Natural killer cell (primary cell): ENCODE measurements at places on chromosomes 6 and 20.
A peak's percentile ranks its signal among the peaks of the same experiment; 100 is the strongest.

DNA sequence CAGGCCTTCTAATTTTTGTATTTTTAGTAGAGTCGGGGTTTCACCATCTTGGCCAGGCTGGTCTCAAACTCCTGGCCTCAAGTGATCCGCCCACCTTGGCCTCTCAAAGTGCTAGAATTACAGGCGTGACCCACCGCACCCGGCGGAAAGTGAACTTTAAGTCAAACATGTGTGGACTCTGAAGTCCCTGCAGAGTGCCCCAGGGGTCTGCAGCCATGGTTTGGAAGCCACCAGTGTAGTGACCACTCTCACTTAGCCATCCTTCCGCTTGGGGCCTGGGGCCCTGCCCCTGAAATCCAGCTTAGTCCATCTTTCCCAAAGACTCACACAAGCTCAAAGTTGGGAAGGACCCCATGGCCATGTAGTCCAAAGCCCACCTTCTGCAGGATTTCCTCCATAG is 164.5 kb downstream of the GRM4 start:
- no peak for DNase-seq

GRCh38 chr6:16274483-16274882 is 36.1 kb downstream of the GMPR start:
- DNase-seq = no peak

- DNase-seq = no peak
Measured at GRCh38 chr6:65566117-65566516, 140.9 kb downstream of the EYS start.

DNA sequence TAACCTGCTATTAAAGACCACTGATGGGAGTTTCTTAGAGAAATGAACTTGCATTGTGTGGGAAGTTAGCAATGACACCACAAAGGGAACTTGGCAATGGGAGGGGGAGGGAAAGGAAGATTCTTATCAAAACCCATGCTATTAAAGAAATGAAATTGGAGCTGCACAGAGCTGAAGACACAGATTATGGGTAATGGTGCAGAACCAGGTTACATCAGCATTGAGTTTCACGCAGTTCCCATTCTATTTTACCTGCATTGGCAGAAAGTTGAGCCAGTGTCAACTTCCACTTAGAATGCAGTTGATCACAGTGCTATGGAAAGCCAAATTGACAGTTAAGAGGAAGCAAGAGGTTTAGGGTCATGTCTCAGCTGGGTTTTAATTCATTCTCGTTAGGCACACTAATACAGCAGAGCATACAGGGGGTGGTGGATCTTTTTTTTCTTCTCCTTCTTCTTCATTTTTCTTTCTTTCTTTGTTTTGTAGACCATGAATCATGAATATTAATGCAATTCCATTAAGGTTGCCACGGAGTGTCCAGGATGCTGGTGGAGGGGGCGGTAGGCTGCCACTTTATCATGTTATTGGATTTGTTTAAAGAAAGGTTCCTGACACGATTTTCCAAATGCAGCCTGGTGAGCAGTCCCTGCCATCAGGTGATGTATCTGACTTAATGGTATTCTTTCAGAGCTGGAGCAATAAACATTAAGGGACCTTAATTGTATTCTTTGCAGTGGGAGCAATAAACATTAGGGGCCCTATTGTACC is 1092.0 kb upstream of the MAP3K7 start:
- no peak for DNase-seq

GRCh38 chr6:120260636-120261035 is 911.1 kb upstream of the MAN1A1 start:
- no peak for DNase-seq

DNA sequence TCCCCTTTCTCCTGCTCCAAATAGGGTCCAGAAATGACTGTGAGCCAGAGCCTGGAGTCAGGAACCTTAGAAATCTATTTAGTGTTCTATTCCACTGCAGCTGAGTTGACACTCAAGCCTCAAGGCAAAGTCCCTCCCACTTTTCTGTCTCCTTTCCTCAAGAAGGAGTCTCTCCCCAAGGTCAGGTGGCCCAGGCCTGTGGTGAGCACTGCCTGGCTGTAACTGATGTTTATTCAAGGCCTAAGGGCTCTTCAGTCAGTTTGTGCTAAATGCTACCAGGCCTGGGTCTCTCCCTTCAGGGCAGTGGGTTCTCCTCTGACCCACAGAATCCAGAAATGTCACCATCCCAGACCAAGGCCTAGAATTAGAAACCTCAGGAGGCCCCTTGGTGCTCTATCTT is 1042.9 kb upstream of the EPHA7 start:
- DNase-seq = no peak

- DNase-seq = no peak
Measured at GRCh38 chr6:11413728-11414127, 123.8 kb upstream of the TMEM170B start.

DNA sequence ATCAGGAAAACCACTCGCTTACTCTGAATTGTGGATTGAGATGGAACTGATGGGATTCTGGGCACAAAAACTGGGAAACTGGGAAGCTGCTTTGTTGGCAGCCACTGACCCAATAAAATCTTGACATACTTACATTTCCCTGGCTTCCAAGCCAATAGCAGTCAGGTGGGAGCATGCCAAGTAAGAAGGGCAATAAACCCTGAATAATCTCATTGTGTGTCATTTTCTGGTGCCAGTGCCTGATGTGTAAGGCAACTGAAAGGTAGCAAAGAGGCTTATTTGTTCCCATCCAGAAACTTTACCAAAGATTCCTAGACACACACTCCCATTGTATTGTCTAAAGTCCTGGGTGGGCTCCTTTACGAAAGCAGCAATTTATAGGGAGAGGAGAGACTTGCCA is 93.2 kb downstream of the TBX18 start:
- DNase-seq = no peak

DNA sequence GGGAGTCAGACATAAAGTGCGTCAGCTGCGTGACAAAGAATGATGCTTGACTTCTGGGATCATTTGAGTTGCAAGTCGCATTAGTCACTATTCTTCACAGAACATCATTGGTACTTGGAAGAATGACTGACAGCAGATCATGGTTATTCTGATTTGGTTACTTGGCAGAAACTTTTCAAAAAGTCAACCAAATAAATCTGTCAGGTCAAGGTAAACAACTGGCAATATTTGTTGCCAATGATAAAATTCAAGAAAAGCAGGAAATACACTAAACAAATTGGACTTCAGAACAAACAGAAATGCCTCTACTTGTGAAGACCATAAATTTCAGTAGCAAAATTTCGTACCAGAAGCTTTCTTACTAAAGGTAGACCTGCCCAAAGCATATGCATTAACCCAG is 221.6 kb downstream of the TFAP2A start:
- DNase-seq = no peak

DNA sequence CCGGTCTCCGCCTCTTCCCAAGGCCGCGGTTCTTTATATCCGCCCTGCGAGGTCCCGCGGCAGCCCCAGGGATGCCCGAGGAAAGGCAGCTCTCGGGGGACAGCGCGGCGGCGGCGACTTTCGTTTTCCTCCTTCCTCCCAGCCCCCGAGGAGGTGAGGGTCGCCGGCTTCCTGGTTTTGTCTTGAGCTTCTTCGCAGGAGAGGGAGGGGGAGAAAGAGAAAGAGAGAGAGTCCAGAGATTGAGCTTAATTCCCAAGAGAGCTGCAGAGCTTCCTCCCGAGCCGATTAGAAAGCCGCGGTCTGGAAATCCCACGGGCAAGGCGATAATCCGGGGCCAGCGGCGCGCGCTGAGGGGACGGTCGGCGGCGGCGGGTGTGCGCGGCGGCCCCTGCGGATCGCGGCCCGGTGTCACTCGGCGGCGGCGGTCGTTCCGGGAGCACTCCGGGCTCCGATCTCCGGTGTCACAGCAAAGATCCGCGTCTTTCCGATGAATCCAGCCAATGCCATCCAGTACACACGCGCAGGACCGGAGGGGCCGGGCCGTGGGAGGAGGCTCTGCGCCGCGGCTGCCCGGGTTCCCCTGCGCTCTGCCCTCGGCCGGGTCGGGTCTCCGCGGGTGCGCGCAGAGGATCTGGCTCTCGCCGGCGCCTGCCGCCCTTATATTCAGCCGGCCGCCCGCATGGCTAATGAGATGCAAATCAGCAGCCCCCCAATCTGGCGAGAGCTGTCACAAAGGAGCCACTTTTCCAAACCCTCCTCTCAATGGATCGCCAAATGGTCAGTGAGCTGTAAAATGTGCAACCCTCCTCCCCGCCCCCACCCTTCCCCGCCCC is at the start of gene DLL1:
TSS of gene DLL1 (minus strand) at position 783 of the 833 bp plus-strand sequence. CDS start 939 bp downstream, outside the sequence.
- peak; percentile 64 for DNase-seq

DNA sequence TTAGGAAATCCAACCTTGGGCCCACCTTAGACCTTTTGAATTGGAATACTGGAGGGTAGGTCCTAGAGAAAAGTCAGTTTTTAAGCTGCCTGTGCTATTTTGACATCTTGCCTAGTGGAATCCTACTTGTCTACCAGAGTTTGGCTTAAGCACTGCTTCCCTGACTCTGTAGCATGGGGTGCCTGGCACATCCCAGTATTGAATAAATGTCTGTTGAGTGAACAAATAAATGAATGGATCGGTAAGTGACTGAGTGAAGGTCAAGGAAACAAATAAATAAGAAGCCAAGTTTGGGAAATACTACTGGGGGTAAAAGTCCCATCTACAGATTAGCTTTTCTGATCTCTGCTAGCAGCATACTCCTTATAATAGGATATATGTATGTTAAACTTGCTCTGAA is 140.5 kb downstream of the FNDC1 start:
- DNase-seq = no peak

DNA sequence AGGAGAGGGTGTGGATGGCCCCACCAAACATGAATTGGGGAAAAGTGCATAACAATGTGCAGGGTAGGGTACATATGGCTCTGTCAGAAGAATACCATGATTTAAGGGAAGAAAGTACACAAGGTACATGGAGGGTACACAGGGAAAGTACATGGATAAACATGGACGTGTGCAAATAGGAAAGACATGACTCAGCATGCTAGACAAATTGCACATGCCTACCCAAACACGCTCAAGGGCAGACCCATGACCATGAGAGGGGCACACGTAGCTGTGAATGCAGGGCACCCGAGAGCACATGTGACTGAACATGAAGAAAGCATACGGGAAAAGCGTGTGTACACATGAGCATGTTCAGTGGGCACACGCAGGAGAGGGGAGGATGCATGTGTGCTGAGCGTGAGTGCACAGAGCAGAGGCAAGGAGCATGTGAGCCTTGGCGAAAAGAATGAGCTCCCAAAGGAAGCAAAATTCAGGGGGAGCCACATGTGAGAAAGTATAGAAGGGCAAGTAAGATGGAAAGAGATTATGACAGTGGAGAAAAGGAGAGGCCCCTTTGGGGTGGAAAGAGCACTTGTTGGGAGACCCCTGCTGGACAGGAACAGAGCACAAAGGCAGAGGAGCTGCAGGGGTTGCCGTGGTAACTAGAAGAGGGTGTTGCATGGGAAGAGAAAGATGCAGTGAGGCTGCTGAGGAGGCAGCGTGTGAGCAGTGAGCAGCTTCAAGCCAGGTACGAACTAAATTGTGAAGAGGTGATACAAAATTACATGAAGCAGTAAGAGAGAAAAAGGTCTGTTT is 17.8 kb downstream of the OR2H2 start:
- DNase-seq = peak; percentile 8

- no peak for DNase-seq
Measured at GRCh38 chr6:46023216-46023915, 7.7 kb upstream of the CLIC5 start.

- DNase-seq = no peak
Measured at GRCh38 chr20:4815628-4816027, 93.9 kb downstream of the PRND start.

DNA sequence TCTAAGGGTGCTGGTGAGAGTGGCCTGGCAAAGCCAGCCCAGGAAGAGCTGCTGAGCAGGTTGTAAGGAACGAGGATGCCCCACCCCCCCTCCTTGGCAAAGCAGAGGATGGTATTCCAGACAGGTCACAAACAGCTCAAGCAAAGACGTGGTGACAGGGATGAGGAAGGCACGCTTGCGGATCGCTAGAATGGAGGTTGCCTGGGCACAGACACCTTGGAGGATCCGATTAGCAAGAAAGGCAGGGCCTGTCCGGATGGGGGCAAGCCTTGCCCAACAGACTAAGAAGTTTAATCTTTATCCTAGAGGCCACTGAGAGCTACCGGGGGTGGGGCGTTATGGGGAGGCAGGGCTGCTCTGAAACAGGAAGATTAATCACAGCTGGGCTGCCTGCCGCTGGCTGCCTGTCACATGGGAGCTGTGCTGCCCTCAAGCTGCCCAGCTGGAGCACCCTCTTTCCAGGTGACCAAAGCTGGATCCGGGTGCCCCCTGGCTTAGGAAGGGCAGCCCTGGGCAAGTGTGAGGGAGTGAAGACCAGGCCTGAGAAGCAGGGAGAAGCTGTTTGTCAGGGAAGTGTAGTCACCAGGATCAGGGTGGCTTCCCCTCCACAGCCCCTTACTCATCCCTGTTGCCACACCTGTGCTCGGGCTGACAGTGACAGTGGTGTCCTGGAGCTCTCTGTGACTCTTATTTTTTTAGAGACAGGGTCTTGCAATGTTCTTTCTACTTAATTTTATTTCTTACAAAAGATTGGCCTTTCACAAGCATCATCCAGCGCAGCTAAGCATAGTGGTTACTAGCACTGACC is 9.1 kb upstream of the MAPK13 start:
- peak; percentile 69 for DNase-seq

GRCh38 chr6:113786168-113786567 is 71.0 kb upstream of the MARCKS start:
- no peak for DNase-seq

DNA sequence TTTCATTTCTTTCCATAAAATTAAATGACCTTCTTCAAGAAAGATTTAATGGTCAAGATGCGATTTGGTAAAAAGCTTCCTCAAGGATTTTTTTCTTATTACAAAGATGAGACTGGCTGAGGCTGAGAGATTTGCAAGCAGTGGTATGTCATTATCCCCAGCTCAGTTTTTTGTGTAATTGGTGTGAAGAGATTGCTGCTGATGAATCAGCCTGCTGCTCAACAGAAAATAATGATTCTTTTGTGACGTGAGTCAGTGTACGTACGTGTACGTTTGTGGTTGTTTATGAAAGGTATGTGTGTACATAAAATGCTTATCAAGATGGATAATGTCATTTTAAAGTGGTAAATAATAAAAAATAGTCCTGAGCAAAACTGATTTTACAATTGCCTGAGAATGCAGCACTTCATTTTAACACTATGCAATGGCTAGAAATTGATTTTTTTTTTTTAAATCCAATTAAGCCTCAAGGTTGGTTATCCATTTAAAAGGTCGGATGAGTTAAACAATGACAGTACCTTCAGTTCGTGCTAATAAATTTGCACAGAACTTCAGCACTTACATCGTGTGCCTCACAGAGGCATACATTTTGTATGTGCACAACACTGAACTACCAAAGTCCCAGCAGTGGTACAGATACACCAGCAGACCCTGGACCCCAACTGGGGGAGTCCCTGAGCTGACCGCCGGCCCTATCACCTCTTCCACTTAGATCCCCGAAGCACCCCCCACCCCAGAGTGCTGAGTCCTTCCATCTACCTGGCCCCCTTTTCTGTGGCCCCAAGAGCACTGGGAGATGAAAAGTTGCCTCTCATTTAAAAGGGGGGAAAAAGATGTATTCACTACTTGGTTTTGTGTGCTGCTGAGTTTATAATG is 9.7 kb upstream of the NPEPL1 start:
- DNase-seq = no peak

DNA sequence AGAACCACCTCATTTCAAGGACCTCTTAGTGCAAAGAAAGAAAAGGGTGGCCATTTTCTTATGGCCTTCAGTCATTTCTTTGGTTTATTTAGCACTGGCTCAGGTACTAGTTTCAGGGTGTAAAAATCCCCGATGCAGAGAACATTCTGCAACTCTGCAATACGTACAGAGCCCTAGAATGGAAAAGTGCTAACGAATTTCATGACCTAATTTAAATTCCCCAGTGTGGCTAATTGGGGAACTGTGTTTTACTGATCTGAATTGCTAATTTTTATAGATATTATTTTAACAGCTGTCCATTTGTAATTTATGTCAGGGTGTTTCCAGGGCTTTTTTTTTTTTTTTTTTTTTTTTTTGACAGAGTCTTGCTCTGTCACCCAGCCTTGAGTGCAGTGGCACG is 160.7 kb downstream of the UST start:
- no peak for DNase-seq
